ENCODE measurements at places on chromosomes 1 and 21.

DNA sequence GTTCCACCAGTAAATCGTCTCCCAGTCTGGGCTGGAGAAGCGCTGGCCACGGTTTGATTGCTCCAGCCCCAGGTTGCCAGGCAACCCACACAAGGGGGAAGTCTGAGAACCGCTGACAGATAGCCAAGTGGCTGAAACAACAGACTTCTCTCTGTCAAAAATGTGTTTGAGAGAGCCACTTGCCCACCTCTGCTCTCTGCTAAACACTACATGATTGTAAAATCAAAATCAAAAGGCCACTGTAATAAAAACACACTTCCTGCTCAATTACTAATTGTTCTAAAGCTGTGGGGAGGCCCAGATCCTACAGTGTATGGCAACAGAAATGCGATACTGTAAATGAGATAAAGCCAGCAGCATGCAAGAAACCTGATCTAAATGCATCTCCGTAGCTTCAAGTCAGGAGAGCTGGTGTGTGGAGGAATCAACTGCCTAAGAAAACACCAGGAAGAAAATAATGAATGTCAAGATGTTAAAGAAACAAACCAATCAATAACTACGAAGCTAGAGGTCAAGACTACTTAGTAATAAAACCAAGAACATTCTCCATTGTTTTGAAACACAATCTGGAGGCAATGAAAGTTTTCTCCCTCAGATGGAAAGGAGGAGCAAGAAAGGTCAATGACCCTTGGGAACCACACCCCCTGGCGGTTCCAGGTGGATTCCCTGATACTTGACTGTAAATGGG is 121.2 kb downstream of the SLC45A1 start:
- peak; percentile 80 for DNase-seq

GRCh38 chr1:20948101-20948500 is 161.0 kb upstream of the HP1BP3 start:
- no peak for DNase-seq

- no peak for DNase-seq
These were observed 69.2 kb upstream of the GJA8 start for GRCh38 chr1:147833231-147833860.

DNA sequence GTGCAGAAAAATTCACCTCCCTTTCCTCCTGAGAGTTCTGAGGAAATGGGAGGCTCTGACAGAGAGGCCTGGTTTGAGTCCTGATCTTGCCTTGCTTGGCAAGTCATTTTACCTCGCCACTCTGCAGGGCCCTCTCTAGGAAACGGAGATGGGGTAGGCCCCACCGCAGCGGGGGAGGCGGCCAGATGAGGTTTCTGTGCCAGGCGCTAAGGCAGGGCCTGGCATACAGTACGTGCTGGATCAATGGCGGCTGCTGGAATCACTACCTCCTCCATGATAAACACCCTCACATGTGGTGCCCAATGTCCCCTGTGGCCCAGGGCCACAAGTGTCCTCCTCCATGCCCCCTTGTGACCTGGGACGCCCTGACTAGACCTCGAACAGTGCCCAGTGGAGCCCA is 499 bp upstream of the PLEKHG5 start:
- DNase-seq: no peak

DNA sequence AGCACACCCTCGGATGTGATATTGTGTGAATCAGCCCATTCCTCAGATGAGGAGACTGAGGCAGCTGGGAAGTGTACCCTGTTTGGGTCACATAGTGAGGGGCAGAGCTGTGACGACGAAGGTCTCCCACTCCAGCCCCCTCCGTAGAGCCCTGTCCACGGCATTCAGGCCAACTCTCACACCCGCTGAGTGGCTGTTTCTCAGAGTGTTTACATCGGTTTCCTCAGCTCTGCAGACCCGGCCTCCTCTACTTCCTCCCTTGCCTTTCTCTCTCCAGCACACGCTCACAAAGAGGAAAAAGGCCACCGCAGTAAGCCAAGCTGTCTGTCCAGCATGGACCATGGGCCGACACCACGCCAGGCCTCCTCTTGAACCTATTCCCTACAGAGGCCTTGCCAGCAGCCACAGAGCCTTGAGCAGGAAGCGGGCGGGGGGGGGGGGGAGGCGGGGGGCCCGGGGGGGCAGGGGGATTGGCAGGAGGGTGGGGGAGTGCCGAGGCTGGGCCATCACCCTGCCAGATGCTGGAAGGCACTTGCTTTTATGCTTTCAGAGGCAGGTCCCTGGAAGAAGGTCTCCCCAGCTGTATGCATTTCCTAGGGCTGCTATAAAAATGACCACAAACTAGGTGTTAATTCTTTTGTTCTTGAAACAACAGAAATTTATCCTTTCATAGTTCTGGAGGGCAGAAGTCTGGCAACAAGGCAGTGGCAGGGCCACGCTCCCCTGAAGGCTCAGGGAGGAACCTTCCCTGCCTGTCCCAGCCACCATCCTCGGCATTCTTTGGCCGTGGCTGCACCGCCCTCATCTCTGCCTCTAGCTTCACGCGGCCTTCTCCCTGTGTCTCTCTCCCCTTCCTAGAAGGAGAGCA is 178.4 kb downstream of the PSMG1 start:
- peak; percentile 29 for DNase-seq

- no peak for DNase-seq
These were observed 11.0 kb upstream of the KCNA2 start for GRCh38 chr1:110617116-110617515.

DNA sequence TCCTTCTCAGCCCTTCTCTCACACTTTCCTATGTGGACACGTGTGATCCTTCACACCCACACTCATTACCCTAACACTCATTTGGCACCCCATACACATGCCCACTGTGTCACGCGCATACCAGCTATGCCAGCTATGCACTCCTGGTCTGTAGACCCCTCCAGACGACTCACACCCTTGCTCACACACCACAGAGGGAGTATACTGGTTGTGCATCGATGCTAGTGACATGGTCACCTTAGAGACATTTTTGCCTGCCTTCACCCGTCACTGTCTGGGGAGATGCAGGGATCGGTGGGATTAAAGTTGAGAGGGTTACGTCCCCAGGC is 8.3 kb upstream of the PPM1J start:
- DNase-seq: no peak

DNA sequence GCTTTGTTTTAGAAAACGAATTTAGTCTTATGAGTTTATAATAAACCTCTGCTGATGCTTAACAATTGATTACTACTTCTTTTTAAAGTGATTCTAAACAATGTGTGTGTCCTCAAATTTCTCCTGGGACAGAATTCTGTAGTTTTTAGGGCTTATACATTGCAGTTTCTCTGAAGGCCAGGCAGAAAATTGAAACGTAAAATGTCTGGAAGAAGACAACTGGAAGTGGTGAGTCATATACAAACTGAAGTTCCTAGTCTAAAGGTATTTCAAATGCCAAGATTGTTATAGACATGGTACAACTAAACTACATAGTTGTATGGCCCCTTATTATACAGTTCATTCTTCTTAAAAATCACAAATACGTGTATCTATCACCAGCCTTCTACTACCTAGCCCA is 30.5 kb upstream of the RC3H1 start:
- peak; percentile 18 for DNase-seq

- DNase-seq: peak; percentile 71
These were observed 67.7 kb downstream of the MACF1 start for GRCh38 chr1:39272027-39272797.

DNA sequence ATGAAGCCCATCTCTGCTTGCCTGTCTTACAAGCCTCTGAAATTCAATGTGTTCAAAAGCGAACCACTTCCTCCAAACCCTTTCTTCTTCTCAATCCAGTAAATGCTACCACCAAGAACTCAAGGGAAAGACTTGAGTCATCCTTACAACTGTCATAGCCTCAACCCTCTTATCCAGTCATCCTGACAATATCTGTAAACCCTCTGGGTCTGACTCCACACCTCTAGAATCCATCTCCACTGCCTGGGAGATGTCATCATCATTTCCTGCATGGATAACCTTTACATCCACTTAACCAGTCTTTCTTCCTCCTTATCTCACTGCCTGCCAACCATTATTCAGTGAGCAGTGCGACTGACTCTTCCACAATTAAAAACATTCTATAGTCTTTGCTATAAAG is 441.1 kb downstream of the SETD4 start:
- DNase-seq: no peak

- DNase-seq: no peak
These were observed 22.3 kb upstream of the PTGFR start for GRCh38 chr1:78468521-78468920.

GRCh38 chr1:84721152-84721551 is 30.9 kb upstream of the SSX2IP start:
- no peak for DNase-seq

GRCh38 chr1:111197598-111198284 is 2.7 kb downstream of the DENND2D start:
- no peak for DNase-seq

Measured in midbrain (tissue), 1 donor.